ENCODE measurements at places on chromosomes 7 and 10.

DNA sequence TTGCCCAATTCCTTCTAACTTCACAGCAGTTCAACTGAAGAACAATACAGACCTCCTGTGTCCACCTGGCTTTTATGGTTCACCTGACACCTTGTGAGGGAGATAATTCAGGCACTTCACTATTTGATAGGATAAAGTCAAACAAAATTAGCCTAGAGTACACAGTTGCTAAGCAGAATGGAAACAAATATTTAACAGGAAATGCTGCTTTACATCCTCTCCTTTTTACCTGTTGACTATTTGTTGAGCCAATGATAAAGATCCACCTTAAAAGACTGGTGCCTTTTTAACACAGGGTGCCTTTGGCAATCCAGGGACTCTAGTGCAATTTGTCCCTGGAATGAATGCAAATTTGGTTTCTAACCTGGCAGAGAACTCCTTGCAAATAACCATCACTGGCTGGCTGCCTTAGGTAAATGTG lies 39.8 kb downstream of the ITPRID1 start:
- DNase-seq = no peak

DNA sequence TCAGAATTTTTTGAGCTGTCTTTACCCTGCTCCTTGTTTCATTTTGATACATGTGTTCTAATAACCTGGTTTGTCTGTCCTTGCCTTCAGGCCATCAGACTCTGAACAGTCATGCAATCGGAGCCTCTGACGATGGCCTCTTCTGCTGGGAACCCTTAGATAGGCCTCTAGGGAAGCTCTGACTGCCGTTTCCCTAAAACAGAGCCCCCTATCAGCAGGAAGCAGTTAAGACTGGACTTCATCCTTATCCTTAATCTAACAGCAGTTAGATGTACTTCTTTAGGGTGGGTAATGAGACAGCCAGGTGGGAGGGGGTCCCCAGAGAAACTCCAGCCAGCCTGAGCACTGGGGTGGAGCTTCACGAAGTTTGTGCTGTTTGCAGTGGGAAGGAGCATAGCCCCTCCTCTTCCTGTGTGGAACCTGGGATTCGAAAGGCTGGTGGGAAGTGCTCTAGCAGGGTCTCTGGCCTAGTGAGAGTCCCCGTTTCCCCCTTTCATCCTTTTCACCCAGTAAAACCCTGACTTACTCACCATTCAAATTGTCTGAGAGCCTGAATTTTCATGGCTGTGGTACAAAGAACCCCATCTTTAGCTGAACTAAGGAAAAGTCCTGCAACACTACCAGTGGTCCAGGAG lies 28.4 kb upstream of the SORCS3 start:
- DNase-seq = no peak

GRCh38 chr7:24732646-24733413 lies 24.4 kb downstream of the GSDME start:
- peak; percentile 82 for DNase-seq

GRCh38 chr7:6056616-6057015 lies 25.4 kb downstream of the ANKRD61 start:
- no peak for DNase-seq

- peak; percentile 96 for DNase-seq
These were observed 92.4 kb upstream of the JCAD start for GRCh38 chr10:30151581-30152389.

- DNase-seq = no peak
These were observed 967 bp downstream of the ADARB2 start for GRCh38 chr10:1736144-1736971.

- DNase-seq = no peak
These were observed 20.6 kb downstream of the TMEM178B start for GRCh38 chr7:141094336-141095070.

DNA sequence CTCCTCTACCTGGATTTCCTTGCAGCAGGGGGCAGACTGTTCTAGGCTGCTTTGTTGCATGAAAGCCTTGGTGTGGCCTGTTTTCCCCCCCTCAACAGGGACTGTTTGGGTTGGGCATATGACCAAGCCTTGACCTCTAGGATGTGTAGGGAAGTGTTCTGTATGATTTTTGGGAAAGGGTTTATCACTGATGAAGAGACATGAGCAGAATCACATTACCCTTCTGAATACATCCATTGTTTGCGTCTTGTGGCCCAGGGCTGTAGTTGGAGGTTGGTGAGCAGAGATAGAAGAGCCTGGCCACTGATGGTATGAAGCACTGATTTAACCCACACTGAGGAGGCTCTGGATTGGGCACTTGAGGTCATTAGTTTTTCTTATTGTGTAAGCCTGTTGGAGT lies 26.6 kb downstream of the ZNF12 start:
- no peak for DNase-seq

DNA sequence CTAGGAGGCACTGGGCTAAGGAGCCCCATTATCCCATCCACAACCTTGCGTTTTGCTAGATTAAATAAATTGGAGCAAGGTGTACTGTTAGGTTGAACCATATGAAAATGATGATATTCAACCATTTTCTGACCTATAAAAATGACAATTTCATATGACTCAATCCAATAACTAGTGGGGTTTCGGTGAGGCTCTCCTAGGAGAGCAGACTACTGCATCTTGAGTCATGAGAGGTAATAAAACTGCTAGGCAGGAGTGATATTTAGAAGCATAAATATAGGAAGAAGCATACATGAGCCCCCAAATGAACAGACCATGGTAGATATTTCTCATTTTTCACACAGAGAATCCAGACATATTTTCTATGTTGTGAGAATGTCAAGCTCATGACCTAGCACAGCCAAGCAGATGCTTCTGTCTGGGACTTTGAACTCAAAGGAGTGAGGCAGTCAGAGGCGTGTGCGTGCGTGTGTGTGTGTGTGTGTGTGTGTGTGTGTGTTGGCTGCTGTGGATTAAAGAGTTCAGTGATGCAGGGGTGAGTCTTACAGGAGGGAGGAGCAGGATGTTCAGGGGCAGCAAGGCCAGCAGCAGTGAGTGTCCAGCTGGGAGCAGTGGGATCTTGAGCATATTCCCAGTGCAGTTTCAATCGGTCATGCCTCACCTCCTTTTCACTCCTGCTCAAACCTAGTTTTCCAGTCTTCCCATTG lies 17.8 kb upstream of the WDR11 start:
- DNase-seq = no peak

GRCh38 chr10:31819391-31819820 lies 109.2 kb downstream of the ARHGAP12 start:
- peak; percentile 84 for DNase-seq

- peak; percentile 76 for DNase-seq
These were observed 66.1 kb downstream of the PRTFDC1 start for GRCh38 chr10:24886290-24886680.

DNA sequence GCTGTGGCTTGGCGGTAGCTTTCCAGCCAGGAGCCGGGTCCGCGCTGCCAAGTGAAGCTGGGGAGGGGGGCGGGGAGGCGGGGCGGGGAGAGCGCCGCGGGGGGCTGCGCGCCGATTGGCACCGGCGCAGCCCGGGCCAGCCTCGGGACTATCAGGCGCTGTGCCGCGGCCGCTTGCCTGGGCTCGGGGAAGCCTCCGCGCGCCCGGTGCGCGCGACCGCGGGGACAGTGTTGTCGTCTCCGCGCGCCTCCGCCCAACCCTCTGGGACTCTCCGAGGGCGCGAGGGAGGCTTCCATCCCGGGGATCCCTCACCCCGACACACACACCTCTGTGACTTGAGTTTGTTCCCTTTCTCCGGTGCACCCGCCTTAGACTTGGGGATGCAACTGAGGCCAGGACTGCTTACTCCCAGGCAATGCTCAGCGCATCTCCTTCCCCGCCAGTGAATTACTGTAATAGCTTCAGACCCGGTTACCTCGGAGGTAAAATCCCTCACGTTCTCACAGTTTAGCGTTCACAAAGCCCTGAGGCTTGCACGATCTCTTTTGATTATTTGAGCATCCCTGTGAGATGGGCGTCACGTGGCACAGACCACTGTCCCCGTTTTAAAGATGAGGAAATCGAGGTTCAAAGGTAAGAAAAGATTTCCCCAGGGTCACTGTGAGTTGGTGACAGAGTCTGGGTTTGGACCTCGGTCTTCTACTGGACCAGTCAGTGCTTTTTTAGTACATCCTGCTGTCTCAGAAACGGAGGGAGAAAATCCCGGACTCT lies at the start of gene NKX1-2:
TSS of gene NKX1-2 (minus strand) at position 24 of the 771 bp plus-strand sequence. CDS start 92 bp downstream, outside the sequence.
- no peak for DNase-seq

DNA sequence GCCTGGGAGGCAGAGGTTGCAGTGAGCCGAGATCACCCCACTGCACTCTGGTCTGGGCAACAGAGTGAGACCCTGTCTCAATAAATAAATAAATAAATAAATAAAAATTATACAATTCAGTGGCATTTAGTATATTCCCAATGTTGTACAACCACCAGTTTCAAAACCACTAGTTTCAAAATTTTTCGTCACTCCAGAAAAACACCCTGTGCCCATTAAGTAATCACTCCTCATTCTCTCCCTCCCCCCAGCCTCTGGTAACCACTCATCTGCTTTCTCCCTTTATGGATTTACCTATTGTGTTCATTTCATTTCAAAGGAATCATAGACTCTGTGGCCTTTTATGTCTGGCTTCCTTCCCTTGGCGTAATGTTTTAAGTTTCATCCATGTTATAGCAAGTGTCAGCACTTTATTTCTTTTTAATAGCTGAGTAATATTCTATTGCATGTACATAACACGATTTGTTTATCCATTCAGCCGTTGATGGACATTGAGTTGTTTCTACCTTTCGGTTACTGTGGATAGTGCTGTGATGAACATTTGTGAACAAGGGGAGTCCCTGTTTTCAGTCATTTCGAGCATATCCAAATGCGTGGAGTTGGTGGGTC lies 29.4 kb upstream of the GOLGA7B start:
- DNase-seq = no peak

- no peak for DNase-seq
These were observed 47.8 kb upstream of the PCLO start for GRCh38 chr7:83210479-83210878.

DNA sequence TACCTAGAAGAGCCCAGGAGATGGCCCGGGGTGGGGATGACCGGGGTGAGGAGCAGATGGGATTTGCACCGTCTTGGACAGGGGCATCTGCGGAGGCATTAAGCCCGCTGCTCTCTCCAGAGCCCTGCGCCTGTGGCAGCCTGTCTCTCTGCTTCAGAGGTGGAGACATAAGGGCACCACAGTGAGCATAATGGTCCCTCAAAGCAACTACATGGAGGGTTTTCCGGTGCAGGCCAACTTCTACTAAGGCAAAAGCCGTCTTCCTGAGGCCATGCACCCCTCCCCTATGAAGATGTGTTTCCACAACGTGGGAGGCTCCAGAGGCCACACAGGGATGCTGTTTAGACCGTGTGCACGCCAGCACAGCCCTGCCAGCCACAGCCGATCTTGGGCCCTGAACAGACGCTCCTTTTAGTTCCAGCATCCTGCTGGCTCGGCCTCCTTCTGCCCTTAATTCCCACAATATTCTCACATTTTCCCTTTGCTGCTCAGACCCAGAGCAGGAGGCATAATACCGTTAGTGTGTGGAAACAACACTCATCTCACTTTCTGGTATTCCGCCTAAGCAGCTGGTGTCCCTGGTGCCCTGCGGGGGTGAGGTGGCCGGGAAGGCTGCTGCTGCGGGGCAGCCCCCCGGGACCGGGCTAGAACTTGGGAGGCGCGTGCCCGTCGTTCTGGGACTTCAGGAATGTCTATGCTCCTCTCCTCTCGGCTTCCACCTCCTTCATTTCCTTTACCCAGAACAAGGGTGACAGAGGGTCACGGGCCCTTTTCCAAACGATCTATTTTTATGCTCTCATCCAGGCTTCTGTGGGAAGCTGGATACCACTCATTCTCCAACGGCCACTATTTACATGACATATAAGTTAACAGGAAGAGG lies 266.9 kb downstream of the TNS3 start:
- no peak for DNase-seq

- no peak for DNase-seq
These were observed 14.2 kb downstream of the MTURN start for GRCh38 chr7:30148951-30149459.

GRCh38 chr7:102066476-102066875 lies 220.2 kb upstream of the SH2B2 start:
- DNase-seq = no peak

- DNase-seq = no peak
These were observed 25.6 kb downstream of the CDNF start for GRCh38 chr10:14812271-14812670.

- DNase-seq = no peak
These were observed 298.4 kb upstream of the MGMT start for GRCh38 chr10:129168660-129169059.

- DNase-seq = peak; percentile 36
These were observed 298.7 kb downstream of the GFRA1 start for GRCh38 chr10:115974351-115974750.

DNA sequence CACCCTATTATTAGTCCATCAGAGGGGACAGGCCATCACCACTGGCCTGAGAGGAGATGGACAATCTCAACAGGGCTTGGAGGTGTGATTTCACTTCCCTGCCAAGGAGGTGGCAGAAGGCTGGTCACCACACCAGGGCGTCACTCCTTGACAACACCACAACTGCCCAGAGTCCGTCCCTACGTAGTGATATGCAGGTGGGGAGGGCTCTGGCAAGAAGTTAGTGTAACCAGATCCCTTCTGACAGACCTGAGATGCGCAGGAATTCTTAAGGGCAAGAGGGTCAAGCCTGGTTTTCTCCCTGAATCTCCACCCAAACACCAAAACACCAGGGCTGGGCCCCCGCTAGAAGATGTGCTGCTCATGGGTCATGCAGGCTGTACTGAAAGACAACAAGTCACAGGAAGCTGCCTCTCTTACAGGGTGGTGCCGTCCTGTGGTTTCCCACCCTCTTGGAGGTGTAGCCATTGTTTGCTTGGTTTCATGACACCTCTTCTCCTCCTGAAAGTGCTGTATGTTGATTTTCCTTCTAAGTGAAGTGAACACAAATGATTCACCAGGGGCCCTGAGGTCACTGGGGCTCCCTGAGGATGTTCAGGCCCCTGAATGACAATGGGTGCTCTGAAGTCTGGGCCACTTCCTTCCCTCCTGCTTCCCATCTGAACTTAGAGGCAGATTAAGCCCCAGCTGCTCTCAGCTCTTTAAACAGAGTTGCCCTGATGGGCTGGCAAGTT lies 27.1 kb downstream of the ATXN7L1 start:
- DNase-seq = peak; percentile 89

DNA sequence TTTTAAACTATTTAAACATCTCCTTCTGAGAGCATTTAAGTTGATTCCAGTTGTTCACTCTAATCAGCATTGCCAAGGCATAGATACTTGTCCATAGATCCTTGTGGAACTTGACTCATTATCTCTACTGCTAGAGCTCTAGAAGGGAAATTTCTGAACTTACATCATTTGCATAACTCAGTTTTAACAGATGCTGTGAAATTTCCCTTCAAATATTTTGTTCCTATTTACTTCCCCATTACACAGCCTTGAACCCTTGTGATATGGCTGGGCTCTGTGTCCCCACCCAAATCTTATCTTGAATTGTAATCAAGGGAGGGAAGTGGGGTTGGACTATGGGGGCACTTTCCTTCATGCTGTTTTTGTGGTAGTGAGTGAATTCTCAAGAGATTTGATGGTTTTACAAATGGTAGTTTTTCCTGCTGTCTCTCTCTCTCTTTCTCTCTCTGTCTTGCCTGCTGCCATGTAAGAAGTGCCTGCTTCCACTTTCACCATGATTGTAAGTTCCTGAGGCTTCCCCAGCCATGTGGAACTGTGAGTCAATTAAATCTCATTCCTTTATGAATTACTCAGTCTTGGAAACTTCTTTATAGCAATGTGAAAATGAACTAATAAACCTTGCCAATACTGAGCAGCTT lies 25.4 kb downstream of the INSIG1 start:
- DNase-seq = no peak

- no peak for DNase-seq
These were observed 73.4 kb upstream of the CTBP2 start for GRCh38 chr10:125233726-125234125.

- no peak for DNase-seq
These were observed 13.5 kb downstream of the ASL start for GRCh38 chr7:66088861-66089838.

- DNase-seq = no peak
These were observed 372.8 kb upstream of the MGMT start for GRCh38 chr10:129094233-129094632.

- peak; percentile 86 for DNase-seq
These were observed 24.0 kb downstream of the ZPBP start for GRCh38 chr7:50068850-50069551.

Data from islet precursor cell (in vitro differentiated cells).